Ureter (tissue), 1 donor: ENCODE measurements at places on chromosomes 16 and 17. TPM values are rescaled to one million over a fixed set of nuclear protein-coding genes. Genes with fewer than 3 reads are reported as not detected.

Gene PABPN1L
- not detected for total RNA-seq

Gene RARA
- total RNA-seq, result 34.9 TPM

Gene OR4D1
- not detected for total RNA-seq

Gene ZNF469
- 3.6 TPM for total RNA-seq

Gene DNAI2
- not detected for total RNA-seq

Gene CD300LB
- total RNA-seq, result 0.49 TPM

Gene TOP2A
- total RNA-seq, result 2.9 TPM

Gene PHOSPHO1
- 0.34 TPM for total RNA-seq
